Activated effector memory CD4-positive, alpha-beta T cell treated with Interleukin-2 at 50 U/mL for 16 hours (primary cell): ENCODE measurements at places on chromosomes 11 and 22.

DNA sequence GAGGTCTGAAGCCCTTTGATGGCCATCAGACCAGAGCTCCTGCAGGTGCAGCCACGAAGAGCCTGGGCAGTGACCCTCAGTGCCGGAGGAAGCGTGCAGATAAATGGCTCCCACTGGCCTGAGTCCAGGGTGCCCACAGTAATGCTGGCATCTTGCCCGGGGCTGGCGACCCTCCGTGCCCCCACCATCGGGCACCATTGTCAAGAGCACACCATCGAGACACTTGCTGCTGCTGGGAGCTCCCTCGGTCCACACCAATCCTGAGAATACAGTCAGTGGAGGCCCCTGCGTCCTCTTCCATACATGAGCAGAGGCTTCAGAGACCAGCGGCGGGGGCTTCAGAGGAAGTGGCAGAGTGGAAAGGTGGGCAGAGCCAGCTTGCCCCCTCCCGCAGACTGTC is 1448.3 kb downstream of the BRD1 start:
- DNase-seq: no peak

GRCh38 chr11:132099692-132100091 is 729.3 kb downstream of the NTM start:
- DNase-seq: no peak

DNA sequence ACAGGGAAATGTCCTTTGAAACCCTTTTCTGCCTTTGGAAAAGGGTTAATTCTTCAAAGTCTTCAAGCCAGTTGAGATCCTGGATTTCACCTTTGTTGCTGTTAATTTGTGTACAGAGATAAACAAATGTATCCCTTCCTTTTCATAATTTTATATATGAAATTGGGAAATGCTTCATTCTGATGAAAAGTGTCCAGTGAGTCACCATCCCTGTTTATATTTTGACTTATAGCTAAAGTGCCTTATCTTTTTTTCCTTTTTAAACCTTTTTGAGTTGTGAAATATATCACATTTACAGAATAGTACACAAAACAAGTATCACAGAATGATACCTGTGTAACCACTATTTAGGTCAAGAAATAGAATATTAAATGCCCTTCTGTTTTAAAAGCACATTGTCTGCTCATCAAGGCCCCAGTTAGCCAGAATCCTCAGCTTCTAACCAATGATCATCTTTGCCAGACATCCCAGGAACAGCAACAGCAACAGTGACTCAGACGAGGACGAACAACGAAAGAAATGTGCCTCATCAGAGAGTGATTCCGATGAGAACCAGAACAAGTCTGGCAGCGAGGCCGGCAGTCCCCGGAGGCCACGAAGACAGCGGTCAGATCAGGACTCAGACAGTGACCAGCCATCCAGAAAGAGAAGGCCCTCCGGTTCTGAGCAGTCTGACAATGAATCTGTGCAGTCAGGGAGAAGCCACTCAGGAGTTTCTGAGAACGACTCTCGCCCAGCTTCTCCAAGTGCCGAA is 27.3 kb downstream of the CTR9 start:
- no peak for DNase-seq

- DNase-seq: no peak
Observed at GRCh38 chr22:19197997-19198865, 19.7 kb upstream of the SLC25A1 start.

GRCh38 chr11:68092411-68092810 is 28.8 kb downstream of the CHKA start:
- no peak for DNase-seq

- DNase-seq: no peak
Observed at GRCh38 chr22:38830026-38830844, 13.6 kb downstream of the NPTXR start.

DNA sequence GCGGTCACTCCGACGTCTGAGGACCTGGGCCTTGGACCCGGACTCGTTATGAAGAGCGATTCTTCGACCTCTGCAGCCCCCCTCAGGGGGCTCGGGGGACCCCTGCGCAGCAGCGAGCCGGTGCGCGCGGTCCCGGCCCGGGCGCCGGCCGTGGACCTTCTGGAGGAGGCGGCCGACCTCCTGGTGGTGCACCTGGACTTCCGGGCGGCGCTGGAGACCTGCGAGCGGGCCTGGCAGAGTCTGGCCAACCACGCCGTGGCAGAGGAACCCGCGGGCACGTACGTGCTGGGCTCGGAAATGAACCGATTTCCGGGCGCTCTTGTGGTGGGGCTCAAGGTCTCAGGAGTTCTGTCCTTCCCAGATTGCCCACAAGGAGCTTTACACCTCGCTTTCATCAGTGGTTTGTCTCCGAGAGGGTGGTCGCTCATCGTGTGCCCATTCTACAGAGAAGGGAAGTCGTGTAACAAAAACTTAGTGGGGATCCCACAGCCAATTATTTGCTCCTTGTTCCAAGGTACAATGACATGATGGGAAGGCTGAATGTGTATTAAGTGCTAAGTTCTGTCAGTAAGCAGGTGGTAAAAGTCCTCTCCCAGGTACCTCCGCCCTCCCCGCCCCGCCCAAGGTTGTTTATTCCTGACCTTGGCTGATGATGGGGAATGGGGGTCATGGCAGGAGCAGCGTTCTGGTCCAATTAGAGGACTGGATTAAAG is 695 bp downstream of the PEX26 start:
- DNase-seq: peak; percentile 29

DNA sequence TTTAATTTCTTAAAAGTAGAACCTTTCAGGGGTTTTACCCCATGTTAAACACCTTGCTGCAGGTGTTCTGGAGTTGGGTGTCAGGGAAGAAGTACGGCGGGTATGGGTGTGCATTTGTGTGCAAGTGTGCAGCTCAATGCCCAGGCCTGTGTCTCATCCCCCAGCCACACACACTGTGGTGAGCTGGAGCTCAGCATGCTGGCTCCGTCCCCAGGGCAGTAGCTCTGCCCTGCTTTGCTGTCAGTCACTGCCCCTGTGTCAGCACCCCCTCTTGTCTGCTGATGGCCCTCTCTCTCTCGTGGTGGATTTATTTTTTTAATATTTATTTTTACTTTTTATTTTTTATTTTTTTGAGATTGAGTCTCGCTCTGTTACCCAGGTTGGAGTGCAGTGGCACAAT is 35.8 kb upstream of the MYO18B start:
- DNase-seq: no peak
